CD8-positive, alpha-beta memory T cell (primary cell): ENCODE measurements at places on chromosomes 4 and X. TPM values are rescaled to one million over a fixed set of nuclear protein-coding genes. Genes with fewer than 3 reads are reported as not detected.

GPR50 gene
- not detected for total RNA-seq

DNA sequence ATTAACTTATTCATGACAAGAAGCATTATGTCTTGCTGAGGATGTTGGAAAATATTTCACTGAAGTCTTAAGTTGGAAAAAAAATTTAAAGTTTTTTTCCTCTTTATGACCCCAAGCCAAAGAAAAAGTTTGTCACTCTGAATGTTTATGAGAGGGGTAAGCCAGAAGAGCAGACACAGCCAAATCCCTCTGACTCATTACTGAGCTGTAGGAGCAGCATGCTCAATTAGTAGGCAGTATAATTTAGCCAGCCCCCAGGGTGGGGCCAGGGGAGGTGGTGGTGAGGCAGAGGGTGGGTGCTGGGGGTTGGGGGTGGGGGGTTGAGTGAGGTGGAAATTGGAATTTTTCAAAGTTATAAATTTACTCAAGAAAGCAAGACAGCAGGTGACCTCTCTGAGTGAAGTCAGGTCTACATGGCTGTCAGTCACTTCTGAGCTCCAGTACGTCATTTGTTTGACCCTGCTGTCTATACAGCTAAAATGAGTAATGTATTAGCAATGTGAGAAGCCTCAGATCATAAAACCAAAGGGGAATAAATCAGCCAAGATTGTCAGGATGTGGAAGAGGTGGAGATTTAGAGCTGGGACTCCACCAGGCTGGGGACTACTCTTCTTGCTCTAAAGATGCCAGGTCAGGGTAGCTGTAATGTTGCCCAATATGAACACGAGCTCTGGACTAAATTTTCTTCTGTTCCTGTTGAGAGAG lies 98.8 kb upstream of the NDP start:
- DNase-seq = no peak

DNA sequence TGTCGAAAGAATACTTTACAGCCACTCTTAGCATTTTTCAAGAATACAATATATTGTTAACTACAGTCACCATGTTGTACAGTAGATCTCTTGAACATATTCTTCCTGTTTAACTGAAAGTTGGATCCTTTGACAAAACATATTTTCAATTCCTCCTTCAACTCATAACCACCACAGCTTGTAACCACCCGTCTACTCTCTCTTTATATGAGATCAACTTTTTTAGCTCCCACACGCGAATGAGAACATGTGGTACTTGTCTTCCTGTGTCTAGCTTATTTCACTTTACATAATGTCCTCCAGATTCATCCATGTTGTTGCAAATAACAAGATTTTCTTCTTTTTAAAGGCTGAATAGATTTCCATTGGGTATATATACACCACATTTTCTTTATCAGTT lies 338.3 kb upstream of the IGFBP7 start:
- no peak for DNase-seq

GRCh38 chr4:141501395-141501794 lies 135.0 kb upstream of the IL15 start:
- DNase-seq = no peak

GRCh38 chr4:170271723-170272122 lies 182.0 kb upstream of the AADAT start:
- DNase-seq = no peak

GLRA2 gene
- not detected for total RNA-seq

CLNK gene
- 0.11 TPM for total RNA-seq

DNA sequence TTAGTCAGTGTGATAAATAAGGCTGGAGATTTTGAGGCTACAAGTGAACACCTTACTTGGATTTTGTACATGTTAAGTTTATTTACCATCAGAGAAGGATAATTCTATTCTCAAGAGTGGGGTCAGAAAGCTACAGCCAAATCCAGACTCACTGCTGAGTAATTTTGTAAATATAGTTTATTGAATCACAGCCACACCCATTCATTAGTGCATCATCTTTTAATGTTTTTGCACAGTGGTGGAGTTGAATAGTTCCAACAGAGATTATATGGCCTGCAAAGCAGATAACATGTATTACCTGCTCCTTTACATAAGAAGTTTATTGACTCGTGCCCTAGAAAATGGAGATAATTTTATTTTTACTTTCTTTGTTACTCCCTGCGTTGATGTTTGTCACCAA lies 60.4 kb downstream of the PCDH18 start:
- no peak for DNase-seq

GPRIN3 gene
- 15.6 TPM for total RNA-seq

GRCh38 chr4:79679859-79680258 lies 271.8 kb upstream of the GK2 start:
- DNase-seq = no peak

TEX13D gene
- 0.29 TPM for total RNA-seq

DNA sequence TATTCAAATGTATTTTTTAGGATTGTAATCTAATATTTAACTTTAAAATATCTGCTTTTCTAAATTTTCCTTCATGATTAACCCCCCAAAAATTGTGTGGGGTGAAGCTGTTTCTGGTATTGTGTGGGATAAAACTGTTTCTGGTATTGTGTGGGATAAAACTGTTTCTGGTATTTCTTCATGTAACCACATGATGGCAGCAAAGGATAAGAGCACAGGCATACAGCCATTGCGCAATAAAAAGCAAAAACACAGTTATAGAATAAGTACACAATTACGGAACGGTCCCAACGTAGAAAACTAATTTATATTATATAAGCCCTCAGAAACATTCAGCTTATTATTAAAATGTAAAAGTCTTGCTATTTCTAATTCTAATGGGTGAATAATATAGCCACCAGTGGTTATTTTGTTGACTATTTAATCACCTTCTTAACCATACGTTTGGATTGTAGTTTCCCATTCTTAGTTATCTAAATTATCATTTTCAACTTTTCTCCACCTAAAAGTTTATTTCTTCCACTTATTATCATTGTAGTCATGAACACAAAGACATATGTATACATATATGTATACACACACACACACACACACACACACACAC lies 333.9 kb upstream of the FSTL5 start:
- no peak for DNase-seq
